ENCODE measurements at places on chromosomes 3 and 15.

DNA sequence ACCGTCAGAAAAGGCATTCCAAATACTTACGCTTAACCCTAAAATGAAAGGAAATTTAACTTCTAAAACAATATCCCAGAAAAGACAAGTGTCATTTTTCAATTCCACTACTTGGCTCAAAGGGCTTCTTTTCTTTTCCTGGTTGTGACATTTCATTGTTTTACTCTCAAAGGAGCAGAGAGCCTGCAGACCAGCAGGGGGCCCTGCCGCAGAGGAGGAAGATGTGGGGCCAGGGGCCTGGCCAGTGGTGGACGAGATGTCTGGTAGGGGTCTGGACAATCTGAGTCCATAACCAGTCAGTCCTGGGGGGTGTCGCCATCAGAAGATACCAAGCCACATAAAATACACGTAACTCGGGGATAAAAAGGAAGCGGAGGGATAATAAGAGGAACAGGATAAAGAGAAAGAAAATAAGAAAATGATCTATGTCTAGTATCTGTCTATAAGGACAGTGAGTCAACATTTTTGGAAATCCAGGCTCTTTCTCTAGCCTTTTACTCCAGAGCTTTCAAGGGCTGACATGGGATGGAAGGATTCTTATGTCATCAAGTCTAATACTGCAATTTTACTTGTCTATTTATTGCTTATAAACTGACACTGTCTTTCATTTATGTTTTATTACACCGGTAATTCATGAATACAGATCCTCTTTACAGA lies 54.2 kb upstream of the ARHGEF3 start:
- peak; percentile 11 for DNase-seq

GRCh38 chr15:40908095-40908494 lies 13.8 kb downstream of the VPS18 start:
- DNase-seq = no peak

GRCh38 chr3:37935756-37936666 lies 54.6 kb upstream of the VILL start:
- DNase-seq = peak; percentile 76

DNA sequence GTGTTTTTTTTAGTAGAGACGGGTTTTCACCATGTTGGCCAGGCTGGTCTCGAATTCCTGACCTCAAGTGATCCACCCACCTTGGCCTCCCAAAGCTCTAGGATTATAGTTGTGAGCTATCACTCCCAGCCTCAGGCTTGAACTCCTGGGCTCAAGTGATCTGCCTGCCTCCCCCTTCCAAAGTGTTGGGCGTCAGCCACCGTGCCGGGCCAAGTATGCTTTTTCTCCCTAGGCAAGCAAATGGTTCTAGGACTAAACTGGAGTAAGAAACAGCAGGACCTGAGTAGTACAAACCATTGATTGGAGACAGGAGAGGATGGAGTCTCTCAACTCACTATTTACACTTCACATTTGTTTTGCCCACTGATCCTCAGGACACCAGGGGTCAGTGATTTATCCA lies 4.6 kb upstream of the PTPN9 start:
- DNase-seq = no peak

- no peak for DNase-seq
Observed at GRCh38 chr15:61057376-61057775, 171.7 kb downstream of the RORA start.

- DNase-seq = no peak
Observed at GRCh38 chr3:10845839-10846656, 30.0 kb downstream of the SLC6A11 start.

DNA sequence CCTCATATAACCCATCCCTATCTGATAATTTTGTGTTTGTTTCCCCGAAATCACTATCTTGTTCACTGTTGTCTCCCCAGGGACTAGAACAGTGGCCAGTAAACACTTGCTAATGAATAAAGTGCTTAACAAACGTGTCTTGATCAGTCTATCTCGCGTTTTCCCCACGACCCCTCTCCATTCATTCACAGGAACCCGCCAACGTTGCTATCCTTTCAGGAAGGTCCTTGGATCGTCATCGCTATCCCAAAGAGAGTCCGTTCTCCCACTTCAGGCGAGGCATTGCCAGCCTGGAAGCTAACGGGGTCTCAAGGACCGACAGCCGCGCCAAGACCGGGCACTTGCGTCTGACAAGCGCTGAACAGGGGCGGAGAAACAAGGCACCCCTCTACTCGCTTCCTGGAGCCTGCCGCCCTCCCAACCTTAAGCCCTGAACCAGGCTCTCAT lies 344 bp downstream of the LINS1 start:
- no peak for DNase-seq

DNA sequence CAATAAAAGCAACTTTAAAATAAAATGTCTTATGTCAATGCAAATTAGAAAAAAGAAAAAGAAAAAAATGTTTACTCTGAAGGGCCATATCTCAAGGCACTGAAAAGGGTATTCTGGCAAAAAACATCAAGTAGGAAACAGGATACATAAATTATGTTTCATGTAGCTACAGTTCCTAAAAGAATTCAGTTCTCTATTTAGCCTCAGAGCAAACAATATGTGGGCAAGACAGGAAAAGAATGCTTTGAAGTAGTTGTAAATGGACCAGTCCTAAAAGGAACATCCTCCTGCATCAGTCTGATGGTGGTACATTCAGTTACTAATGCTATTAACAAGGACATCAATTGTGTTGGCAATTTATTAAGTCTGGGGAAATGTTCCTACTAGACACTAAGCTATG lies 8.1 kb downstream of the COMMD2 start:
- DNase-seq = no peak

GRCh38 chr3:2915826-2916225 lies 194.3 kb downstream of the IL5RA start:
- no peak for DNase-seq

GRCh38 chr3:101325393-101326134 lies 5.2 kb upstream of the IMPG2 start:
- DNase-seq = no peak

GRCh38 chr3:55624238-55624637 lies 137.1 kb upstream of the WNT5A start:
- DNase-seq = no peak

- no peak for DNase-seq
Observed at GRCh38 chr3:170437176-170437575, 18.5 kb downstream of the CLDN11 start.

DNA sequence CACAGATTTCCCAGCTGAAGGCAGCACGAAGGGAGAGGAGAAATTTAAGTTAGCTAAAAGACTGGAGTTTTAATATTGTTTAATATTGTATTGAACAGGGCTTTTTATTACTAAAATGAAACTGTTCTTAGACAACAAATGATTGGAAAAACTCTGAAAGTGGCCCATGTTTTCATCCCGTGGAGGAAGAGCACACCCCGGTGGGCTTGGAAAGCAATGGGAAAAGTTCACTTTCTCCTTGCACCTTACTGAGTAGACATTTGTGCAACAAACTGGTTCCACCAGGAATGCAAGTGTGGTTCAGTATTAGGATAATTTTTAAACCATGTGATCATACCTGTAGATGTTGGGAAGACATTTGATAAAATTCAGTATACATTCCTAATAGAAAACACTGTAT lies 8.2 kb upstream of the ESYT3 start:
- peak; percentile 20 for DNase-seq

- peak; percentile 86 for DNase-seq
Observed at GRCh38 chr15:78565951-78566774, 843 bp downstream of the CHRNA5 start.

GRCh38 chr3:55514962-55515361 lies 27.9 kb upstream of the WNT5A start:
- DNase-seq = no peak

DNA sequence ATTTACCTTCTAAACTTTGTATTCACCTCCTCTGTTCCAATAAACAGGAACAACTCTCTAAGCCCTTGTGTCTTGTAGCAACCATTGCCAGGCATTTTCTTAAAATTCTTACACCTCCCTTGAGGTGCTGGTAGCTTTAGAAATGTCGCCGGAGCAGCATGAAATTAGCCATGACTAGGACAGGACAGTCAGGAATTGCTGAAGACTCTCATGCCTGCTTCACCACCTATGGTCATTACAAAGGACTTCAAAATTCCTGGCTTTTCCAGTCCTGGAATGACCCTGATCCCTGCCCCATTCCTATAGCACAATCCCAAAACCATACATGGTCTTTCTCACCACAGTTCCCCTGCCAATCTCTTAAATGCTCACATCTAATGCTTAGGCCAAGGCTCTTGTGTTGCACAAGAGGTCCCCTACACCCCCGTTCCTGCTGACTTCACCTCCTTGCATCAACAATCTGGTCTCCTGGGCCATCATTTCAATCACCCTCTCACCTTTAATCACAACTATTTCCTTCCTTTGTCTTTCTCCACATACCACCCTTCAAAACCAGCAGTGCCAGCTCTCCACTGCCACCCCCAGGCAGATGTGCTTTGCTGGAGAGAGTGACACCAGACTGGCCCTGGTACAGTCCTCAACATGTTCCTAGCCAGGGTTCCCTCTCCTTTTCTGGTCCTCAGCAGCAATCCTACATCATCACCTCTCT lies 113.2 kb upstream of the TJP1 start:
- DNase-seq = peak; percentile 75

GRCh38 chr15:59696332-59696731 lies 7.2 kb upstream of the BNIP2 start:
- DNase-seq = peak; percentile 22

GRCh38 chr15:36004891-36005490 lies 459.0 kb upstream of the DPH6 start:
- DNase-seq = no peak

DNA sequence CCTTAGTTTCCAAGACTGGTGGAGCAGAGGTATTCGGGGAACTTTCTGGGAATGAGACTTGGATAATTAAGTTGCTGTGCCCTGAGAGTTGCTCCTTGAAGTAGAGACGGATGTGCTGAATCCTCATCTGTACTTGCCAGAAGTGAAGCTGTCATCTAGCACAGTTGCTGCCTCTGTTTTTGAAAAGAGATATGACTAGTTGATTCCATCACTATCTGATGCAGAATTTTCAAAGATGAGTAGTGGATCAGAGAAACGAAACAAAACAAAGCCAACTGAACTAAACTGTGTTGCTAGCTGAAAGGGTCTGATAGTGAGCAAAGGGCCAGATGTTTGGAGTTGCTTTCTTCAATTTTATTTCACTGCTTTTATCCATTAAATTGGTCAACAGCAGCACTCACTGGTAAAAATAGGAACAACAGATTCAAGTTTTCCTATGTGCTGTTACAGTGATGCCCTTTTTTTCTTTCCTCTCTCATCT lies 52.7 kb downstream of the MITF start:
- no peak for DNase-seq

Data from HT-29 (cell line).